ENCODE measurements at places on chromosomes 5 and 9. TPM values are rescaled to one million over a fixed set of nuclear protein-coding genes. Genes with fewer than 3 reads are reported as not detected.

DNA sequence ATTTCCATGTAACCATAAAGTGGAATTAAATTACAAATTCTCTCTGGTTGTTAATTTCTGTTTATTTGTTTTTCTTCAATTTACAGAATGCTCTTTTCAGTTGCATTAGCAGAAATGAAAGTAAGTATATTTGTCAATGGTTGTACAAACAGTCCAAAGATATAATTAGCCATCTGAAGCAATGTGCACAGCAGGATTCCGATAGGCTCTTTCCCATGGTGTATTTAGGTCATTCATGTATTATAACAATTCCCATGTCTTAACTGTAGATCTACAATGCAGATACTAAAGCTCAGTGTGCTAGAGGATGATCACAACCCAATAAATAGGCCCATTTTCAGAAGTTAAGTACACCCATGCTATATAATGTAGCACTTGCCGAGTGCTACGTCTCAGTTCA lies 43.8 kb downstream of the RECK start:
- no peak for DNase-seq
- no peaks in the 10 kb centered on the region for H3K36me3 ChIP-seq
- H3K27me3 ChIP-seq, result no peaks in the 10 kb centered on the region
- no peak overlapping the region for H3K4me3 ChIP-seq
- no peaks in the 10 kb centered on the region for H3K4me1 ChIP-seq

- no peak for DNase-seq
- no peak overlapping the region for H3K4me3 ChIP-seq
- no peak overlapping the region for H3K27ac ChIP-seq
- H3K27me3 ChIP-seq, result no peaks in the 10 kb centered on the region
These were observed 13.0 kb downstream of the TNC start for GRCh38 chr9:115104908-115105307.

Gene ABO
- total RNA-seq, result 4.2 TPM

Gene C5orf22
- total RNA-seq, result 20.0 TPM

DNA sequence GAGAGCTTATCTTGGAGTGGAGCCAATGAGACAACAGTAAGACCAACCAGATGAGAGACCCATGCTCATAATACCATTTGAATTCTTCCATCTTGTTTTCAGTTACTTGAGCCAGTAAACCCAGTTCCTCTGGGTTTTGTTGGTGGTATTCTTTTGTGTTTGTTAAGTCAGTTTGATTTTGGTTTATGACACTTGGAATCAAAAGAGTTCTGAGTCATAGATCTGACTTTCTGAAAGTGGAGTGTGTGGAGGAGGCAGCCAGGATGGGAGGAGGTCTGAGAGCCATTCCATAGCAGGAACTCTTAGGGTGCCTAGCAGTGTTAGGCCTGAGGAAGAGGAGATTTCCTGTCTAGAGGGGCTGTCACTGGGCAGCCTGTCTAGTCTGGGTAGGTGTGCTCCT lies 24.6 kb upstream of the PANK3 start:
- H3K27me3 ChIP-seq, result no peaks in the 10 kb centered on the region
- H3K27ac ChIP-seq, result no peak overlapping the region
- H3K4me1 ChIP-seq, result no peaks in the 10 kb centered on the region
- H3K4me3 ChIP-seq, result no peak overlapping the region

- H3K4me1 ChIP-seq, result no peaks in the 10 kb centered on the region
- H3K36me3 ChIP-seq, result no peaks in the 10 kb centered on the region
- H3K27ac ChIP-seq, result no peak overlapping the region
- no peak for DNase-seq
These were observed 23.5 kb downstream of the DAB2IP start for GRCh38 chr9:121674952-121675351.

Gene TMEM232
- 0.45 TPM for total RNA-seq

- peaks cover 4% of the 10 kb centered on the region for H3K27me3 ChIP-seq
- H3K36me3 ChIP-seq, result no peaks in the 10 kb centered on the region
- H3K4me1 ChIP-seq, result no peaks in the 10 kb centered on the region
These were observed 29.0 kb upstream of the CCDC112 start for GRCh38 chr5:115325296-115325959.

DNA sequence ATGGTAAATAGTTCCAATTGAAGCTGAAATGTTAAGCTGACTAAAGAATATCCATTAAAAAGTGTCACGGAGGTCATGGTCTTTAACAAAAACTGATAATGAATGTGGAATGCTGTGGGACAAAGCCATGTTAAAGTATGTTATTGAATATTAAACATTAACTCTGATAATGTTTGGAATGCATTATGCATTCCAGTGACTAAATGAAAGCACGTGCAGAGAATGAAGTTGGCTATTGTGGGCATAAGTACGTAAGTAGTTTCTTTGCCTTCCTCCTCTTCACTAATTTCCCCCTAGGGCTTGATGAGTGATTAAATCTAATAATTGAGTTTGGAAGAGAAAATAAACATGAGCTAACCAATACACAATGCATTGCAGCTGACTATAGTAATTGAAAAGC lies 640.4 kb upstream of the CDH10 start:
- H3K27ac ChIP-seq, result no peak overlapping the region
- H3K36me3 ChIP-seq, result no peaks in the 10 kb centered on the region
- no peaks in the 10 kb centered on the region for H3K27me3 ChIP-seq
- no peak for DNase-seq
- H3K4me1 ChIP-seq, result no peaks in the 10 kb centered on the region
- H3K4me3 ChIP-seq, result no peak overlapping the region

DNA sequence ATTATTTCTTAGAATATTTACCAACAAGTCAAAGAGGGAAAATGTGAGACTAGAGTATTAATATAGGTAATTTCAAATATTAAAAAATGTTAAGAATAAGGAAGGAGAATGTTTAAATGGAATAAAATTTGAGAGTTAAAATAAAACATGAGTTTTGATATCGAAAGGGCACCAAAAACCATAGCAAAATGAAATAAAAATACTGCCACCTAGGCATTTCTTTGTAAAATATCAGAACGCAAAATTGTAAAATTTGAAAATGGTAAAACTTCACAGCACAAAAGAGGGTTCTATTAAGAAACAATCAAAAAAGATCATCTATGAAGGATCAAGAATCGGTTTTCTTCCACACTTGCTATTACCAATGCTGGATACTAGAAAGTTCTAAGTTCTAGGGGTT lies 418.3 kb downstream of the TAF11L14 start:
- DNase-seq, result no peak
- H3K4me1 ChIP-seq, result no peaks in the 10 kb centered on the region
- no peaks in the 10 kb centered on the region for H3K36me3 ChIP-seq
- no peak overlapping the region for H3K4me3 ChIP-seq

Gene SHOC1
- total RNA-seq, result not detected

GRCh38 chr9:99489060-99489413 lies 267.0 kb downstream of the SEC61B start:
- peaks cover 5% of the 10 kb centered on the region for H3K4me1 ChIP-seq
- no peaks in the 10 kb centered on the region for H3K36me3 ChIP-seq
- no peak overlapping the region for H3K4me3 ChIP-seq
- no peak overlapping the region for H3K27ac ChIP-seq

DNA sequence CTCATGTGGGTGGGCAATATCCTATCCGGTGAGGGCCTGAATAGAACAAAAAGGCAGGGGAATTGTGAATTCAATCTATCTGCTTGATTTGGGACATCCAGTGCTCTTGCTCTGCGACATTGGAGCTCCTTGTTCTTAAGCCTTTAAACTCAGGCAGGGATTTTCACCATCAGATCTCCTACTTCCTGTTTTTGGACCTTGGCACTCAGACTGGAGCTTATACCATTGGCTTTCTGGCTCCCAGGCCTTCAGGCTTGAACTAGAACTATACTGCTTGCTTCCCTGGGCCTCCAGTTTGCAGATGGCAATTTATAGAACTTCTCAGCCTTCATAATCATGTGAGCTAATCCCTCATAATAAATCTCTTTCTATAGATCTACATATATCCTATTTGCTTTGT lies 134.3 kb upstream of the CLINT1 start:
- H3K4me3 ChIP-seq, result no peak overlapping the region
- peaks cover 19% of the 10 kb centered on the region for H3K4me1 ChIP-seq
- H3K27ac ChIP-seq, result no peak overlapping the region
- no peaks in the 10 kb centered on the region for H3K36me3 ChIP-seq
- H3K27me3 ChIP-seq, result peaks cover 22% of the 10 kb centered on the region
- DNase-seq, result no peak

DNA sequence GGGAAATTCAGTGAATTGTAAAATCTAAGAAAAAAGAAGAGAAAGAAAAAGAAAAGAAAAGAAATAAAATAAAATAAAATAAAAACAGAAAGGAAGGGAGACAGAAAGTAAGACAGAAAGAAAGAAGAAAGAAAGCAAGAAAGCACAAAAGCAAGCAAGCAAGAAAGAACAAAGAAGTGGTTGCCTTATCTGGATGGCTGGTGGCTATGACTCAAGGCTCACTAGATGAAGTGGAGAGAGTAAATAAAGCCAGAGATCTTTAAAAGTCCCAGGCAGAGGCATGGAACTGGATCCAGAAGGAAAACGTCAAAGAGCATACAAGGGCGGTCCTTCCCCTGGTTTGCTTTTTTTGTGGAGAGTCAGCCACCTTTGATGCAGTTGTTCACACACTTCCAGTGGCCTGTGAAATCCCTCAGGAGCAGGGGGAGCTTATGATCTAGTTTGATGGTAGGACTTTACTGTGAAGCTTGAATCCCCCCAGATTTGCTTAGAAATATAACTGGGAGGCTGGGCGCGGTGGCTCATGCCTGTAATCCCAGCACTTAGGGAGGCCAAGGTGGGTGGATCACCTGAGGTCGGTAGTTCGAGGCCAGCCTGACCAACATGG lies 176.7 kb upstream of the HMHB1 start:
- H3K4me3 ChIP-seq, result no peak overlapping the region
- no peak for DNase-seq
- H3K27ac ChIP-seq, result no peak overlapping the region
- H3K27me3 ChIP-seq, result no peaks in the 10 kb centered on the region
- no peaks in the 10 kb centered on the region for H3K36me3 ChIP-seq
- H3K4me1 ChIP-seq, result no peaks in the 10 kb centered on the region

DNA sequence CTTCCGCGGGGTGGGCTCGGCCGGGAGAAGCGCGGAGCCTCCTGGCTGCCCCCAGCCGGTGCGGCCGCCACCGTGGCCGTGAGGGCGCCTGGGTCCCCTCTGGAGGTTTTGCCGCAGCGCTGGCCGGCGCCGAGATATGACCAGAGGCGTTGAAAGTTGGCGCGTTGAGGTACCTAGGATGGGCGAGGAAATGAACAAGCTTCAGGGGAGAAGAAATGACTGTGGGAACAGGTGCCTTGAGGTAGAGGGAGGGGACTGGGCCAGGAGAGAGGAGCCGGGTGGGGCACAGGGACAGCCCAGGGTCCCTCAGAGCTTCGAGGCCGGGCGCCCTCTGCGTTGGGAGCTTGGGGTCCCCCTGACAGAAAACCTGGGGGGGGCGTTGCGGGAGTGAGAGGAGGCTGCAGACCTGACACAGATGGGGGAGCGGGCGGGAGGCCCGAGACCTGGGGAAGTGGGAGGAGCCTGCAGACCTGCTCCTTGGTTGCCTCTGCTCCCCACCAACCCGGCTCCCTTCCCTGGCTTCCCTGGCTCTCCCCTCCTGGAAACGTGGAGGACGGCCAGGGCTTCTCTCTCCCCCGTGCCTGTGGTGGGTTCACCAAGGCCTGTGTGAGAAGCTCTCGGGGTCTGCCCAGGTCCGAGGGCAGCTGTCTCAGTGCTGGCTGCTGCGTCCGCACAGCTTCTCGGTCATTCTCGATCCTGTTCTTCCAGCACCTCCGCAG lies 14.2 kb downstream of the RABL6 start:
- H3K4me1 ChIP-seq, result peaks cover 6% of the 10 kb centered on the region
- peaks cover 12% of the 10 kb centered on the region for H3K36me3 ChIP-seq
- DNase-seq, result no peak
- no peaks in the 10 kb centered on the region for H3K27me3 ChIP-seq
- H3K4me3 ChIP-seq, result no peak overlapping the region

Gene JMY
- total RNA-seq, result 27.6 TPM

Measured in natural killer cell (primary cell).